ENCODE measurements at places on chromosomes 4 and X. TPM values are rescaled to one million over a fixed set of nuclear protein-coding genes. Genes with fewer than 3 reads are reported as not detected.

CXCR3 gene
- total RNA-seq = not detected

MAGEC2 gene
- total RNA-seq = not detected

GRIA3 gene
- total RNA-seq = not detected

BGN gene
- 14.0 TPM for total RNA-seq

IDS gene
- total RNA-seq = 20.4 TPM

CT45A10 gene
- not detected for total RNA-seq

WDR19 gene
- 11.6 TPM for total RNA-seq

PDZD11 gene
- total RNA-seq = 58.0 TPM

GAGE1 gene
- not detected for total RNA-seq

SSX3 gene
- not detected for total RNA-seq

POLN gene
- 0.59 TPM for total RNA-seq

NIPAL1 gene
- 0.50 TPM for total RNA-seq

AKAP14 gene
- not detected for total RNA-seq

PRDM8 gene
- 5.2 TPM for total RNA-seq

CFAP99 gene
- not detected for total RNA-seq

PCDH7 gene
- 39.3 TPM for total RNA-seq

PAGE2B gene
- not detected for total RNA-seq

USP17L13 gene
- total RNA-seq = not detected

SRPK3 gene
- 0.59 TPM for total RNA-seq

VCX3A gene
- not detected for total RNA-seq

MAP9 gene
- 8.7 TPM for total RNA-seq

MAGEA9 gene
- not detected for total RNA-seq

TNIP3 gene
- total RNA-seq = 0.50 TPM

ELF4 gene
- total RNA-seq = 17.8 TPM

CPZ gene
- total RNA-seq = 0.74 TPM

TLR8 gene
- total RNA-seq = not detected

UGT2B7 gene
- not detected for total RNA-seq

APLN gene
- 0.34 TPM for total RNA-seq

GALNTL6 gene
- total RNA-seq = not detected

GAB3 gene
- total RNA-seq = 0.84 TPM

LDB2 gene
- total RNA-seq = 3.9 TPM

PIGA gene
- 7.6 TPM for total RNA-seq

VEGFD gene
- under 0.01 TPM for total RNA-seq

CT47B1 gene
- not detected for total RNA-seq

Measured in bronchus fibroblast of lung (primary cell).